ENCODE measurements at places on chromosomes 1 and 21.
A peak's percentile ranks its signal among the peaks of the same experiment; 100 is the strongest.

- DNase-seq, result no peak
Observed at GRCh38 chr1:150876119-150876454, 312 bp downstream of the ARNT start.

GRCh38 chr1:76125473-76126219, 51.1 kb downstream of the ST6GALNAC3 start:
- no peak for DNase-seq

DNA sequence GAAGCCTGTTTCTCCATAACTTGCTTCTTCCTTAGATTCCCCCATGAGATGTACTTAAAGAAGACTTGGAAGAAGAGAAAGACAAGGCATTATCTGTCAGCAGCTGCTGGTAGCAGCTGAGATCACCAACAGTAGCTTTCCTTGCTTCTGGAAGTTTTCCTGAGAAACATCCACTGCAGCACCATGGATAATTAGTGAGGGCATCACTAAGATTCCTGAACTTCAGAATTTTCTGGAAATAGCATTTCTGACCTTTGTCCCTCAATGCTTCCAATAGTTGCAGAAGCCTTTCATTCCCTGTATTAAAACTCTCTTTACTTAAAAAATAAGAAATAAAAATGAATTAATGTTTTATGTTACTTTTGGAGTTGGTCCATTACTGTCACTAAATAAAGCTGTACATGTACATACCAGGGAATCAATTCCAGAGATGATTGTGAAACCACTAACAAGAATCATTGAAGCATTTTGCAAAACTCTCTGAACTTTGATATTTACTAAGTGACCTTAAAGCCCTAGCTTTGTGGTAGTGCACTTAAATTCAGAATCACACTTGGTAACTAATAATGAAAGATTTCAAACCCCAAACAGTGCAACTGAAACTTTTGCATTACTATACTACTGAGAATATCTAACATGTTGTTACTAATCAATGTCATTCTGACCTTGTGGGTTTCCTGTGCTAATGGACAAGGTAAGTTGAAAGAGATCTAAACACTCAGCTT, at the start of gene CFHR4:
Gene CFHR4, plus strand, starts transcription at position 538 of the 725 bp plus-strand sequence. Its CDS starts 99 bp downstream, at position 637.
- no peak for DNase-seq

DNA sequence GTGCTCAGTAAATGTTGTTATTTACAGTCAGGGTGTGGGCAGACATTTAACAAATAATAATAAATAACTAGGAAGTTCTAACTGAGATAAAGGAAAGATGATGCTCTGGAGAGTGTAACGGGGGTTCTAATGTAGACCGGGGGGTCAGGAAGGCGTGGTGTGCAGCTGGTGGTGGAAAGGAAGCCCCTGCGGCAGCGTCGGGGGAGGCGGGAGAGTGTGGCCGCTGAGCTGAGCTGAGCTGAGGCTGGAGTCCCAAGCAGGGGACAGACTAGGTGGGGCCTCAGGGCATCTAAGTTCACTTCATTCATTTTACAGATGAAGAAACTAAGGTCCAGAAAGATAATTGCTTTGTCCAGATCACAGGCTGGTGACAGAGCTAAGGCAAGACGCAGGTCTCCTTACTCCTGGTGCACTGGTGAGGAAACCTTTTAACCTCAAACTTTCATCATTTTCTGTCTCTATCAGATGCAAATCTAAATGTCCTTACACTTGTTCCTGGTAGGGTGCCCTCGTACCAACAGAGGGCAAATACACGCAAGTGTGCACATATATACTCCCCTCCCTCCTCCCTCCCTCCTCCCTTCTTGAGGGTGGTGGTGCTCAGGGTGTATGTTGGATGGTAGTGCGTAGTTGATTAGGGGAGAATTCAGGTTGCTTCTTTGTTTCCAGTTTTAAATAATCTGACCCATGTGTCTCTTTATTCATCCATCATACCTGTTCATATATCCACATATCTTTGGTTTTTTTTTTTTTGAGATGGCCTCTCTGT, 44.1 kb downstream of the KIF26B start:
- peak; percentile 49 for DNase-seq

DNA sequence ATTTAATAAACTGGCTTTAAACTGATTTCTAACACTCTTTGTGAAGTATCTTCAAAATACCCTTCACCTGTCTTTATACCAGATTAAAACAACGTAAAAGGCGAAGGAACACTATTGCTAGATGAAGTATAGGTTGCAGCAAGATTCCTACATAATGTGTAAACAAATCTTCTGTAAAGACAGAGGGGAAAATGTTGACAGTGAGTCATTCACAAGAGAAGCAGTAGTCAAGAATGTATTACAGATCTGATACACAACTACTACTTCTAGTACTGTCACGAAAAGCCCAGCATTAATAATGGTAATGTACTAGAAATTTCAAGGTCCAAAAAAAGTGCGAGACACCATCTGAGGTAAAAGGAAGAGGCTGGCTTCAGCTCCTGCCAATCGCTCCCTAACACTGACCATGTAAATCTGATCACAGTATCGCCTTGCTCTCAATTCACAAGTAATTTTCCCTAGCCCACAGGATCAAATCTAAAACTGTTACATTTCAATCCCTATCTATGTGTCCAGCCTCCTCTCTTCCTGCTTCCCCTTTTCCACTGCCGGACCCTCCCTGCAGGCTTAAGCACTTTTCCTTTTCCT, 290.4 kb downstream of the AKT3 start:
- DNase-seq, result no peak

DNA sequence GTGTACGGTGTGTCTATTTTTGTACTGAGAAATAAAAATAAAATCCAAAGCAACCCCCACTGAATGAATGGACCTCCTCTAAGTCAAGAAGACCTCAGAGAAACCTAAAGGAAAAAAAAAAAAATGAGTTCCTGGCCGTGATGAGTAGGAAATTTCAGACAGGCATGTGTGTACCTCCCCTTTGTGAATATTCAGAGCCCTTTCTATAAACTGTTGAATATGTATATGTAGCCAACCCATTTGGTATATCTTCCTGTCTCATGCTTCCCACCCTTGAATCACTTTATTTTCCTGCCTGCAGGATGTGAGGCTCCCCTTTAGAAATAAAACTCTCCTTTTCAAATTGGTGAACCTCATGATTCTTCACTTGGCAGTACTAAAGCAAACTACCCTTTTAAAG, 887.8 kb upstream of the NCAM2 start:
- no peak for DNase-seq

DNA sequence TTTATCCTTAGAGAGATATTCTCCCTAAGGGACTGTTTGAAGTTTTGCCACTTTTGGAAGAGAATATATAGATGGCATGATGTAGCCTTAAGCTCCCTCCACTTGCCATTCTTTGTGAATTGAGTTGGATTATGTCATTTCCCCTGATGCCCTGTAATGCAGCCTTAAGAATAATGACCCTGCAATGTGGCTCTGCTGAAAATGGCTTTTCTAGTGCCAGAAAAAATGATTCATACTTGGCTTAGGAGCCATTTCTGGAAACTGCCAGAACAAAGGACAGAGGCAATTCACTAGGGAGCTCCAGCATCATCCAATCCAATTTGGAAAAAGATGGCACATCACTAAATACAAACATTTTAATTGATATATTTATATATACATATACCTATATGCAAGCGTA, 265.3 kb downstream of the SPATA17 start:
- no peak for DNase-seq

GRCh38 chr1:71766748-71767147, 515.6 kb downstream of the NEGR1 start:
- DNase-seq, result no peak

DNA sequence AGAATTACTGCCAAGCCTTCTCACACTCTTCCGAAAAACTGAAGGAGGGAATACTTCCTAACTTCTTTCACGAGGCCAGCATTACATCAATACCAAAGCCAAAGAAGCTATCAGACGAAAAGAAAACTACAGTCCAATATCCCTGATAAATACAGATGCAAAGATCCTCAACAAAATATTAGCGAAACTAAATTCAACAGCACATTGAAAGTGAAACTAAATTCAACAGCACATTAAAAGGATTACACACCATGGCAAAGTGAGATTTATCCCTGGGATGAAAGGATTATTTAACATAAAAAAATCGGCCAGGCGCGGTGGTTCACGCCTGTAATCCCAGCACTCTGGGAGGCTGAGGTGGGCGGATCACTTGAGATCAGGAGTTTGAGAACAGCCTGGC, 176.8 kb downstream of the FAF1 start:
- no peak for DNase-seq

- DNase-seq, result no peak
Observed at GRCh38 chr1:210239349-210240111, 6.9 kb downstream of the SERTAD4 start.

GRCh38 chr21:33587792-33588484, 546 bp downstream of the DONSON start:
- peak; percentile 41 for DNase-seq

GRCh38 chr21:26881504-26882228, 36.5 kb upstream of the ADAMTS1 start:
- DNase-seq, result no peak

DNA sequence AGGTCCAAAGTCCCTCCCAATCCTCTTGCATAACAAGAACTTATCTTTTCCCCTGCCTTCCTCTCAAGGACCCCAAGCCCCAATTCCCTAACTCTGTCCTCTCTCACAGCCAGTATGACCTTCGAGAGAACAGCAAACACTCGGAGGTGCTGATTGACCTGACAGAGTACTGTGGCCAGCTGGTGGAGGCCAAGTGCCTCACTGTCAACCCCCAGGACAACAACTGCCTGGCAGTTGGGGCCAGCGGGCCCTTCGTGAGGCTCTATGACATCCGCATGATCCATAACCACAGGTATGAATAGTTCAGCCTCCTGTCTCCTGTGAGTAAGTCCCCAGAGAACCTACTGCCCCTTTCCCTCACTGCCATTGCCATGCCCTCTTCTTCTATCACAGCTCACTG, 29.9 kb upstream of the TMEM222 start:
- no peak for DNase-seq

DNA sequence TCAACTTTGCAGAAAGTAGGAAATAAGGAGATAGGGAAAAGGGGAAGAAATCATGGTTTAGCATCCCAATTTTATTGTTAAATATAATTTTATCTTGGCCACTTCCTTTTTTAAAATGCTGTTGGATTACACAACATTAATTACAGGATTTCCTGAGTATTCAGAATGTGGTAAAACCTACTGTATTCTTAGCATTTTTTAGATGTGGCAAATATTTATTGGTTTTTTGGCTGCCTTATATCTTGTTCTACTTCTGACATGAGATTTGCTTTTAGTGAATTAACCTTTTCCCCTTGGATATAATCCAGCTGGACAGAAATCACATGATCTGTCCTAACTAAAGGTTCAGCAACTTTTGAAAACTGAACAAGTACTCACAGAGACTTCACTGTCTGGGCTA, 104.9 kb downstream of the PTGS2 start:
- DNase-seq, result no peak

GRCh38 chr21:42424914-42425541, 21.3 kb downstream of the UBASH3A start:
- peak; percentile 91 for DNase-seq

GRCh38 chr1:72431810-72432209, 149.5 kb upstream of the NEGR1 start:
- DNase-seq, result no peak

GRCh38 chr1:151655371-151655770, 43.5 kb downstream of the SNX27 start:
- DNase-seq, result no peak

DNA sequence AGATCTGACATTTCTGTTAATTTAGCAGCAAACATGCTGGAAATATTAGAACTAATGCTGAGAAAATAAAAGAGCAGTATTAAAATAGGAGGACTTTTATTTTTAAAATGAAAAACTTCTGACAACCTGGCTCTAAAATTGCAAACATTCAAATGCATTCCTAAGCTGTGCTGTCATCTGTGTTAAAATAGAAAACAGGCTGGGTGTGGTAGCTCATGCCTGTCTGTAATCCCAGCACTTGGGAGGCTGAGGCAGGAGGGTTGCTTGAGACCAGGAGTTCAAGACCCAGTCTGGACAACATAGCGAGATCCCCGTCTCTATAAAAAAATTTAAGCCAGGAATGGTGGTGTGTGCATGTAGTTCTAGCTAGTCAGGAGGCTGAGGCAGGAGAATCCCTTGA, 44.6 kb downstream of the MIGA1 start:
- DNase-seq, result no peak

- peak; percentile 75 for DNase-seq
Observed at GRCh38 chr1:42922687-42923366, 35.8 kb downstream of the SLC2A1 start.

DNA sequence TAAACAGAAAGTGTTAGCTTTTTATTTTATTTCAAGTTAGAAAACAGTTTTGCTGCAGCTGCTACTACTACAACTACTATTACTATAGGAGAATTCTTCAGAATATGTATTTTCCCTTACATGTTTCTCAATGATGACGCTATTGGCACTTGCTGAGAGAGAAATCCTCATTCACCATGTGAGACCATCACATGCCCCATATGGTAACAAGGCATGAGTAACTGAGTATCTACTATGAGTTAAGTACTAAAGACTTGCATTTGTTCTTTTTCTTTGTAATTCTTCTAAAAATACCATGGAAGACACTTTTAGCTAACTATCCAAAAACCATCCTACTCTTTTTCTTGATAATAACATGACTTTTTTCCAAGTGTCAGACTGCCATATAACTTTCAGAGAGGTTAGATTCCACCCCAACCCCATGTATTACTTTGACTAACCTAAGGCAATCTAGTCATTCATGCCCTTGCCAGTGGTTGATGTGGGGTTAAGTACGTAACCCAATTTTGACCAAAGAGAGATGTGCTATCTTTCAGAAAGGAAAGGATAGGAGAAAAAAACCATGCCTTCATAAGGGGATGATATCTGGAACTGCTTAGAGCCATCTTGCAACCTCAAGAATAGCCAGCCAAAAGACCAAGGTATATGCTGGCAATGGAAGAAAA, 42.9 kb downstream of the COP1 start:
- DNase-seq, result no peak

DNA sequence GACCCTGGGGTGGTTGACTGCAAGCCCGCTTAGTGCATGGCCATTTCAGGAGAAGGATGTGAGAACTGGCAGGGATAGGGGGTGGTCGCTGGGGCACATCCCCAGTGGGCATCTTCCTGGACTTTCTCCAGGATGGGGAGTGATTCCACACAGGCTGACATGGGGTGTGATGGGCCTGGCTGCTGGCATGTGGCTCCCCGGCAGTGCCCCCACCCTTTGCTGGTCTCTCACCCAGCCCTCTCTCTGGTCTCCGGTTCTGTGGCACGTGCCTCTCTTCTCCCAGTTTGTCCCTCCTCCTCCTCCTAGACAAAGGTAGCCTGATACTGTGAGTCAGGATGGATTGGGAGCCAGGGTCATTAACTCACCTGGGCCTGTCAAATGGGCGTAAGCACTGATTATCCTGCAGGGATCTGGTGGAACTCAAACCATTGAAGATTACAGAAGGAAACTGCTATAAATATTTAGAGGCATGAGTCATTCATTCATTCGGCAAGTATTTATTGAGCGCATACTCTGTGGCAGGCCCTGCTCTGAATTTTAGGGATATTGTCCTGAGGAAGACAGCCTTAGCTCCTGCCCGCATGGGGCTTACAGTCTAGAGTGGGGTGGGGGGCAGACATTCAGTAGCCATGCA, 23.6 kb upstream of the EPS8L3 start:
- DNase-seq, result no peak

GRCh38 chr1:97352936-97353382, 567.9 kb downstream of the DPYD start:
- DNase-seq, result no peak

Measured in DND-41 (cell line).